ENCODE measurements at places on chromosomes 1 and 21.

- no peak for DNase-seq
Measured at GRCh38 chr1:215201283-215201682, 118.7 kb downstream of the KCNK2 start.

DNA sequence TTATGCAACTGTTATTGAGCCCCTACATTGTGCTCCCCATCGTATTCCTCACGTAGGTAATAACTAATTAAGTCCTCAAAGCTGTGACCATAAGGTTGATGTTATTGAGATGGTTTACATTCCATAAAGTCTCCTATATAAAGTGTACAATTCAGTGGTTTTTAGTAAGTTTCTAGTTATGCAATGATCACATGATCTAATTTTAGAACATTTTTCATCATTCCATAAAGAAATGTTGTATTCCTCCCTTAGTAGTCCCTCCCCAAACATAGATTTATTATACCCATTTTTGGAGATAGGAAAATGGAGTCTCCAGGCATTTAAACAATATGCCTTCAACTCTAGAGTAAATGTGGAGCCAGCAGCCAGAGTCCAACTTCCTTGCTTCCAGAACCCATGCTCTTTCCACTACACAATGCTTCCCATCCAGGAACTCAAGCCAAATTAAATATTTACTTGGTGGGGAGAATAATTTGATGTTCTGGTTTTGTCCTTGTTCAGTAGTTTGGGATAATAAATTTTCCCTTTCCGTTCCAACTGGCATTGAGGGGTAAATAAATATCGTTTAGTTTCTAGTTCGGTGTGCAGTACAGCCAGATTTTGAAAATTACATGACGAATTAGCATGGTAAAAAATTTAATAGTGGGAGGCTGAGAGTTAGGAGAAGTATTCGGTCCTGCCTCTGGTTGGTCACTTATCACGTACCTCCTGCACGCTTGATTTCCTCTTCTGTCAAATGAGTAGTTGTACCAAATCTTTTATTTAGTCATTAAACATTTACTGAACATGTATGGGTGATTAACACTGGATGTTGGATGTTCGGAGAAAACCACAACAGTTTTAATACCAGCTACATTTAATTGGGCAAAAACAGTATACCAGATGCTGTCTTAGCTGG is 66.3 kb downstream of the CACHD1 start:
- peak; percentile 60 for DNase-seq

- DNase-seq: peak; percentile 79
Measured at GRCh38 chr1:206946261-206946660, at the start of gene PIGR. PIGR (minus strand) TSS chr1:206946466; CDS start chr1:206940531, 5,935 bp downstream.

- DNase-seq: no peak
Measured at GRCh38 chr1:40039245-40039756, 1.2 kb upstream of the CAP1 start.

DNA sequence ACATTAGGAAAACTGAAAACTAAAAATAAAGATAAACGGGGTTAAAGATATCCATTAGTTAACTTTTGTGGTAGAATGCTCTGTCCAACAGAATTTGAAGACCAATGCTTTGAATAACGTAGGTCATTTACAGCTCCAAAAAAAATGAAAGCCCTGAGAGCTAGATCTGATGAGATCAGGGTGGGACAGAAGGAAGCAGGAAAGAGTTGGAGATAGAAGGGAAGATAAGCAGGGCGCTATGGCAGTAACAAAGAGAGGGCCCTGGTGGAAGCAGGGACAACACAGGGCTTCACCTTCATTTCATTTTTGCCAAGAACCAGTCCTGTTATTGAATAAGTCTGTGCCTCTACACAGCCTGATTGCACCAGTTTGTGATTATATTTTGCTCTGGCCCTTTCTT is 51.0 kb upstream of the RGS8 start:
- no peak for DNase-seq

GRCh38 chr1:98044071-98044697 is 123.3 kb upstream of the DPYD start:
- no peak for DNase-seq

DNA sequence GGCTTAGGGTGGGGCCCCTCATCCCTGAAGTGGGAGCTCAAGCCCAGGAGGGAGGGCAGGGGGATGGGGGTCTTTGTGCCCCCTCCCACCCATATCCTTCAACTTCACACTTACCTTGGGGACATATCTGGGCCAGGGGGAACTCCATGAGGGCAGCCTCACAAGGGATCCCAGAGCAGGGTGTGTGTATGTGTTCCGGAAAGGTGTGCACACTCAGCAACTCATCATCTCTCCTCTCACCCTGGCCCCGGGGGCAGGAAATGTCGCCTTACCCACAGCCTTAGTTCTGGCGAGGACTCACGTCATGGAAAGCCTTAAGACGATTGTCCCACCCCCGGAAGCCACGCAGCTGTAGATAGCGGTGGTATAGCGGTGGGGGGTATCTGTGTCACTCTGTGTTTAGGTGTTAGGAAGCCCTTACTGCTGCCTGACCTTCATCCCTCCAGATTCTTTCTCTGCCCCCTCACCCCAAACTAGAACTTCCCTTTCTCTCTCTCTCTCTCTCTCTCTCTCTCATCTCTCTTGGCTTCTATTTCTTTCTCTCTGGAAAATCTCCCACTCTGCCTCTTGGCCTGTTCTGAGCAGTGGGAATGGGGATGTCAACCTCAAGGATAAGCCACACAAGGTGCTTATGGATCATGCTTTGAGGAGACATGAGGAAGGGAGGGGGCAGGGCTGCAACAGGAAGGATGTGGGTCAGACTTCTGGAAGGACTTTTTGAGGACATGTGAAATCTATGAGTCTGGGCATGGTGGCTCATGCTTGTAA is at the start of gene SH2D2A:
Gene SH2D2A, minus strand, starts transcription at position 288 of the 768 bp plus-strand sequence. Its CDS starts 140 bp downstream, at position 148.
- DNase-seq: peak; percentile 55

- no peak for DNase-seq
Measured at GRCh38 chr1:161499099-161500039, 5.9 kb upstream of the FCGR2A start.

Measured in left lobe of liver (tissue), 2 donors.